Posterior vena cava (tissue), 2 donors: ENCODE measurements at places on chromosomes 6 and 20. TPM values are rescaled to one million over a fixed set of nuclear protein-coding genes. Genes with fewer than 3 reads are reported as not detected.

DNA sequence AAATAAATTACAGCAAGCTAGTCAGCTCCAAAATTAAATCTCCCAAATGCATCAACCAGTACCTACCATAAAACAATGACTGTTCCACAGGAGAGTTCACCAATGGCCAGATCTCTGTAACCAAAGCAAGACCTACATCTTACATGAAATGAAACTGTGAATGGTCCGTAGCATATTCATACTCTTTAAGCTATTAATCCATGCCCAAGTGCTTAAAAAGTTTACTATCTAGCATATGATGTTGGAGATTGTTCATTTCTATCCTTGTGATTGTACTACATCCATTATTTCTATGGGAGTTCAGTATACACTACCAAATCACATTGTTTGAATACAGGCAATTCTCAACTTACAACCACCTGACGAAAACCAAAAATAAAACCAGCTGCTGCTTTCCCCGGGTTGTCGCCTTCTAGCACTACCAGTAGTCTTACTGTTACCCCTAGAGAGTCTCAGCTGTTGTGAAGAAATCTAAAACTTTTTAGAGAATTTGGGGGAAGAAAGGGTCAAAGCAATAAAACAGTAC is 38.0 kb downstream of the HIVEP2 start:
- DNase-seq: no peak

GRCh38 chr6:61959196-61959595 is 326.8 kb downstream of the KHDRBS2 start:
- no peak for DNase-seq

The PRRT1 gene
- 2.6 TPM for total RNA-seq

DNA sequence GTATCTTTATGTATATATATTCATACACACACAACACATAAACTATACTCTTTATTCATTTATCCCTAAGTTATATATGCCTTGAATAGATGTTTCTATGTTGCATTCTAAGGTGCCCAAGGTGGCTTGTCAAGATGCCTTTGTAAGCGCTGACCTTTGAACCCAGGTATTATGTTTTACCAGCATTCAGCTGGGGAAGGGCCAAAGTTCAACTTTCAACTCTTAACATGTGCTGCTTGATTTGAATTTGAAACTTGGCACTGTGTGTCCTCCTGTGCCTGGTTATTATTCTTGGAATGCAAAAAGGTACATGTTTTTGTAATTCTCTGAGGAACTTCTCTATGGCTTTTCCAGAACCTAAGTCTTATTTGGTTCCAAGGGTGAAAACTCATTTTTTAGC is 146.5 kb downstream of the EDN1 start:
- no peak for DNase-seq

GRCh38 chr6:4374216-4374615 is 238.8 kb upstream of the ECI2 start:
- DNase-seq: no peak

GRCh38 chr20:14957402-14957801 is 620.0 kb upstream of the FLRT3 start:
- DNase-seq: no peak

The WFDC10B gene
- not detected for total RNA-seq
